NCI-H1436 treated with DMSO at 0.1 percent for 48 hours (cell line): ENCODE measurements at places on chromosomes 5 and 9.

DNA sequence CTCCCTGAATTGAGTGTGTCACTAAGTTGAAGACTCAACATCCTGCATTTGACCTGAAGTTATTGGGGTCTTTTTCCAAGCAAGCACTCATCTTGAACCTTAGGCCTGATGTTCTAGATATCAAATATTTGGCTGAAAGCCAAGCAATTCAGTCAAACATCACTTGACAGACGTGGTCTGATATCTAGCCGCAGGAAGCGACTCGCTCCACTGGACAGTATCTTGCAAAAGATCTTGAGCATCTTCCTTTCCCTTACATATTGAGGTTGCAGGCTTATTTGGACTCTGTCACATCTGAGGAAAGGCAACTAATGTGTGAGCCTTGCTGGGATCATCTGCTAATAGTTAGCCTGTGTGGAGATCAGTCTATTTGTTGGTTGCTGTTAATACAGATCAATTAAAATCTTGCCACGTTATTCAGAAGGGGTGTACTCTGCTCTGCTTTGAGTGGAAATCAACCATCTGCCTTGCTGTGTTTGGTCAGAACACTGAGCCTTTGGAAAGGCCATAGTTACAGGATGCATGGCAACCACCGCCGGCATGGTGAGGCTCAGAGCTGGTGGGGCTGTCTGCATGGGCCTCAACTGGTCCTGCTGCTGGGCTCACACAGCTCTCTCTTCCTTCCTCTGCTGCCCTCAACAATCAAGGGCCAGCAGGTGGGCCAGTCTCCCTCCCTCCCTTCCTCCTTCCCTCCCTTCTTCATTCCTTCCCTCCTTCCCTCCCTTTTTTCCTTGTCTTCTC, 166.9 kb upstream of the KLF9 start:
- no peak for DNase-seq

DNA sequence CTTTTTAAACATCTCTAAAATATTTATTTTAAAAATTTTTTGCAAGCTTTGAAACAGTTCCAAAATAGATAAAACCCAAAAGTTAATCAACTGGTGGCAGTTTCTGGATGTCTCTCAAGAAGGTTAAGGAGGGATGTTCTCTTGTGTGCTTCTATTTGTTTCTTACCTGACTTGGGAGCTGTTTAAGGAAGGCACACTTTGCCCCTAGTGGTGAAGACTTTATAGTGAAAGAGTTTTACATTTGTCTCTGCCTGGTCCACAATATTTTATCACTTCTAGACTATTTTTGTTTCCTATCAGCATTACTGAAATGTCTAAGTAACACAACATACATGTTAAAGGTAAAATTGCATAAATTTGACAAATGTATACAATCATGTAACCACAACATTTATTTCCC, 552.8 kb downstream of the SEMA5A start:
- no peak for DNase-seq

DNA sequence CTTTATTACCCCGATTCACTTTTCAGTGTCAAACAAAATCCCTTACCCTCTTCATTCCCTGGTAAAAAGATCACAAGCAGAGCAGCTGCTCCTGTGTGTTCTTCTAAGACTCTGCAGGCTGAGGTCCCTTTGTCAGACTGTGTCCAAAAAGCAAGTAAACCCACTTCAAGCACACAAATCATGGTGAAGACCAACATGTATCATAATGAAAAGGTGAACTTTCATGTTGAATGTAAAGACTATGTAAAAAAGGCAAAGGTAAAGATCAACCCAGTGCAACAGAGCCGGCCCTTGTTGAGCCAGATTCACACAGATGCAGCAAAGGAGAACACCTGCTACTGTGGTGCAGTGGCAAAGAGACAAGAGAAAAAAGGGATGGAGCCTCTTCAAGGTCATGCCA, 34.5 kb downstream of the CREBRF start:
- no peak for DNase-seq

- DNase-seq = no peak
These were observed 325.2 kb upstream of the RPS23 start for GRCh38 chr5:82603033-82603987.

DNA sequence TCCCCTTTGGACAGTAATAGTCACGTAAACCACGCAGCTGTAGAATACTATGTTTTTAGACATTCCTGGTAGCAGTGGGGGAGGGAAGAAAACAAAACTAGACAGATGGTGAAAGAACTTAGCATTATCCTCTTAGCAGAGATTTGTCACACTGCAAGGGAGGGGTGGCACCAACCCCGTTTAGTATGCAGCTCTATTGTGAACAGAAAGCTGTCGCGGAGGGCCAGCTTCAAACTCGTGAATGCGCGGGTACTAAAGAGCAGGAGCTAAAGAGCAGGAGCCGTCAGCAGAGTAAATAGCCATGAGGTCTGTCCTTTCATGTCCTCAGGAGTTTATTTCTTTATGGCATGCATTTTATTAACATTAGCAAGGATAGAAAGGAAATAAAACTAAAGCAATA, 141.9 kb upstream of the SLC12A2 start:
- no peak for DNase-seq

- no peak for DNase-seq
These were observed 101.2 kb upstream of the GDNF start for GRCh38 chr5:37940931-37941623.

- DNase-seq = no peak
These were observed 133.2 kb downstream of the PIP5K1B start for GRCh38 chr9:68838245-68838644.

- no peak for DNase-seq
These were observed 26.9 kb downstream of the BICD2 start for GRCh38 chr9:92737611-92738299.

- no peak for DNase-seq
These were observed 282.0 kb upstream of the ACTBL2 start for GRCh38 chr5:57764479-57765089.

DNA sequence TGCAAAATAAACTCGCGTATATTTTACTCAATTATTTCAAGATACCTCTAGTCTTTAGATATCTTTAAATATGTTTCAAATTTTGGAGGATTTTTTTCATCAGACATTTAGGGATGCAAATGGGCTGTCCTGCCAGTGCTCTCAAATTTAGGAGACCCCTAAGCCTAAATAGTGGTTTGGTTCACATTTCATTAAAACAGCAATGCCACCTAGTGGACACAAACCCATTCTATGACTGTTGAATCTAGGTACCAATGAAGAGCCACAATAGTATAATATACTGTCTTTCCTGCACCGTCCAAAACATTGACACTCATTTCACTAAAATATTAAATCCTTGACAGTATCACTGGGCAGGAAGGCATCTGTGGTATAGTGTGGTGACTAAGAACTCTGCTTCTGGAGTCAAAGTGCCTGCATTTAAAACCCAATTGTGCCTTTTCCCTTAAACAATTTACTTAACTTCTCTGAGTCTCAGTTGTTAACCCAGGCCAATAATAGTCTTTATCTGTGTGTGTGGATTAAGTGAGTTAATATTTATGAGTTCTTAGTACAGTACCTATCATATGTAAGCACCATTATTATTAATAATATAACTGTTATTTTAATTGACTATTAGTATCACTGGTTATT, 148.0 kb downstream of the RORB start:
- no peak for DNase-seq

DNA sequence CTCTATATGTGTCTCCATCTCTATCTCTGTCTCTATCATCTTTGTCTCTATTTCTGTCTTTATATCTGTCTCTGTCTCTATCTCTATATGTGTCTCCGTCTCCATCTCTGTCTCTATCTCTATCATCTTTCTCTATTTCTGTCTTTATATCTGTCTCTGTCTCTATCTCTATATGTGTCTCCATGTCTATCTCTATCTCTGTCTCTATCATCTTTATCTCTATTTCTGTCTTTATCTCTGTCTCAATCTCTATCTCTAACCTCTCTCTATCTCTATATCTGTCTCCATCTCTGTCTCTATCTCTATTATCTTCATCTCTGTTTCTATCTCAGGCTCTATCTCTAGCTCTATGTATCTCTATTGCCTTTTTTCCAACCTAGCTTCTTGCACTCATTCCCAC, 37.0 kb downstream of the IRX4 start:
- DNase-seq = no peak

GRCh38 chr5:30413540-30413939, 779.9 kb upstream of the CDH6 start:
- no peak for DNase-seq

- DNase-seq = no peak
These were observed 108.1 kb downstream of the LHFPL2 start for GRCh38 chr5:78540335-78541085.

DNA sequence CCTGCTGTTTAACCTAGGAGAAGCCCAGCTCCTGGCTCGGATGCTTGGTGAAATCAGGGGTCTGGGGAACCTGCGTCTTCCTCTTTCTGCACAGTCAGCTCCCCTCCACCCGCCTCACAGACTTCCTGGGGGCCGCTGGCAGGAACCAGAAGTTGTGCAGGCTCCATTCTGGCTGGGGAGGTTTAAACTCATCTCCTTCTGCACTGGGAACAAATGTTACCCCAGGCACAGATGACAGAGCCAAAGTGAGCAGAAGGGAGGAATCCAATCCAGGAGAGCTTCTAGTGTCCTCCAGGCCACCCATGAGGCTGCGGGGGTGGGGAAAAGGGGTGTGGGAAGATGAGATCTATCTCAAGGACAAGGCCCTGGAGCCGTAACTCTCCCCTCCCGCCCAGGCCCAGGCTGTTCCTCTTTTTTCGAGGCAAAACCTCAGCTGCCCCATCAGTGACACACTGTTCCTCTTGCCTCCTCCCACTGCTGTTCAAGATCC, 31.2 kb downstream of the KCNMB1 start:
- DNase-seq = no peak

DNA sequence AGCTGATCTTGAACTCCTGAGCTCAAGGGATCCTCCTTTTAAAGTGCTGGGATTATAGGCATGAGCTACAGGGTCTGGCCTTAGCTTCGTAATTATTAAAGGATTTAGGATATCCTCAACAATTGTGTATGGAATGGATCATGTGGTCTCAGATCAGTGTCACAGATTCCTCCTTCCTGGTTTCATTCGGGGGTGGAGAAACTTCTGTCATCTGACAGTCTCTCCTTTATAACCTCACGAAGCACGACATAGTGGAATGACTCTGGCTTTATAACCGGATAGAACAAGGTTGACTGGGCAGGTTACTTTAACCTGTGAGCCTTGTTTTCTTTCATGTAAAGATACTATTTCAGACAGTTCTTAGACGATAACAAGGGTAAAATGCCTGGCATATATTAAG, 4.4 kb upstream of the GNG10 start:
- no peak for DNase-seq

GRCh38 chr5:71621741-71622140, 34.6 kb downstream of the MCCC2 start:
- no peak for DNase-seq

DNA sequence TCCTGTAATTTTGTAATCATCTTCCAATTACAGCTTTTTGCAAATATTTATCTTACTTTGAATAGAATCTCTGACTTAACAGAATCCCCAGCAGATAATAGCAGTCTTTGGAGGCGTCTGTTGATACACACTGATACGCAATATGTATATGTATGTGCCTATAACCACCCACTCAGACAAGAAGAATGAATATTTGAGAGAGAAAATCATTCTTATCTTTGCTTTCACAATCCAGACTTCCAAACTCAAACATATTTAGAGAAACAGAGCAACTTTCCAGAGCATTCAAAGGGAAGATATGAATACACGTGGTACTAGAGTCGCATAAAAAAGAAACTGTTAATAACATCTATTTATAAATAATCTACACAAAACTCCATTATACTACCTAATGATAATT, 6.1 kb downstream of the RORB start:
- no peak for DNase-seq

GRCh38 chr5:103013933-103014552, 105.9 kb downstream of the GIN1 start:
- DNase-seq = no peak

- DNase-seq = no peak
These were observed 12.2 kb upstream of the SLC25A48 start for GRCh38 chr5:135822286-135822685.

- no peak for DNase-seq
These were observed 13.0 kb upstream of the SARDH start for GRCh38 chr9:133750982-133751649.

- no peak for DNase-seq
These were observed 6.3 kb downstream of the RAPGEF1 start for GRCh38 chr9:131733541-131734061.

DNA sequence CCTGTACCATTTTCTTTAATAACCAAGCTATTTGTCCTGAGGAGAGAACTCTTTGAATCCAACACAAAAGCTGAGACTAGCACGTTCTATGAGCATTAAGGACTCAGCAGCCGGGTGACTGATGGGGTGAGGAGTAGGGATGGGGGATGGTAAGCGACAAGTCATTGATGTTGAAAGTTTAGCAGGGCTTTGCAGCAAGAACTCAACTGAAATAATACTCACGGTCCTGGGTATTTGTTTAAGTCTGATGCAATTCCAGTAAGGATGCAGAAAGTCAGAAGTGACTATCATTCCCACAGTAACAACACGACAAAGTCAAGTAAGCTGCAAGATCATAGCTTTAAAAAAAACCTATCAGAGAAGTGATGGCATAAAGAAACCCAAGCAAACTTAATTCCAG, 131.1 kb downstream of the ACTL7B start:
- DNase-seq = no peak

GRCh38 chr5:176854164-176854563, 43.8 kb downstream of the UNC5A start:
- DNase-seq = no peak

DNA sequence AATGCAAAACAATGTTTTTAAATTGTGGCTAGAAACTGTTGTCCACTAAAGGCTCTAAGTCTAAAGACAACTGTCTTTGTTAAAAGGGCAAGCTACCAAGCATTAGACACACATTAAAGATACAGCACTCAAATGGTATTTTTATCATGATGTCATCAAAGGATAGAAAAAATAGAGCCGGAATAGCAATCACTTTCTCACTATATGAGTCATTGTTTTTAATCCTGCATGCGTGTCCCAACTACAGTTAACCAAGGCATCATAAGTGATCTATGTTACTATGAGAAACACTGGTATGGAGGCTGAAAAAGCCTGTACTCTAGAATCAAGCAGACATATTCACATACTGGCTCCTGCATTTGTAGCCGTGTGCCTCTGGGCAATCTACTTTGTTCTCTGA, 1.9 kb upstream of the PJA2 start:
- no peak for DNase-seq

GRCh38 chr9:86637515-86637914, 283.3 kb upstream of the TUT7 start:
- no peak for DNase-seq
